ENCODE measurements at places on chromosomes 12 and 14.

- no peak for DNase-seq
Observed at GRCh38 chr14:100643426-100643825, 56.2 kb upstream of the BEGAIN start.

DNA sequence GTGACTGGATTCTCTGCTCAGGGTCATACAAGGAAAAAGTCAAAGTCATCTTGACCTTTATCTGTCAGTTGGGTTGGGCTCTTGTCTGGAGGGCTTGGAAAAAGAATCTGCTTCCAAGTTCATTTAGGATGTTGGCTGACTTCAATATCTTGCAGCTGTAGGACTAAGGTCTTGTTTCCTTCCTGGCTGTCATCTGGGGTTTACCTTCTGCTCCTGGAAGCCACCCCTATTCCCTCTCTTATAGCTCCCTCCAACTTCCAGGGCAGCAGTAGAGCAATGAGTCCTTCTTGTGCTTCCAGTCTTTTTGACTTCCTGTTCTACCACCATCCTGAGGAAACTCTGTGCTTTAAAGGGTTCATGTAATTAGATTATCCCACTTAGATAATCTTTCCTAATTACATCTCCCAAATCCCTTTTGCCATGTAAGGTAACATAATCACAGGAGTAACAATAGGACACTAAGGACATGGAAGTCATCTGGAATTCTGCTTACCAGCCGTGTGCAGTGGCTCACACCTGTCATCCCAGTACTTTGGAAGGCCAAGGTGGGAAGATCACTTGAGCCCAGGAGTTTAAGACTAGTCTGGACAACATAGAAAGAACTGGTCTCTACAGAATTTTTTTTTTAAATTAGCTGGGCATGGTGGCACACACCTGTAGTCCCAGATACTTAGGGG, 170.7 kb upstream of the KITLG start:
- no peak for DNase-seq

DNA sequence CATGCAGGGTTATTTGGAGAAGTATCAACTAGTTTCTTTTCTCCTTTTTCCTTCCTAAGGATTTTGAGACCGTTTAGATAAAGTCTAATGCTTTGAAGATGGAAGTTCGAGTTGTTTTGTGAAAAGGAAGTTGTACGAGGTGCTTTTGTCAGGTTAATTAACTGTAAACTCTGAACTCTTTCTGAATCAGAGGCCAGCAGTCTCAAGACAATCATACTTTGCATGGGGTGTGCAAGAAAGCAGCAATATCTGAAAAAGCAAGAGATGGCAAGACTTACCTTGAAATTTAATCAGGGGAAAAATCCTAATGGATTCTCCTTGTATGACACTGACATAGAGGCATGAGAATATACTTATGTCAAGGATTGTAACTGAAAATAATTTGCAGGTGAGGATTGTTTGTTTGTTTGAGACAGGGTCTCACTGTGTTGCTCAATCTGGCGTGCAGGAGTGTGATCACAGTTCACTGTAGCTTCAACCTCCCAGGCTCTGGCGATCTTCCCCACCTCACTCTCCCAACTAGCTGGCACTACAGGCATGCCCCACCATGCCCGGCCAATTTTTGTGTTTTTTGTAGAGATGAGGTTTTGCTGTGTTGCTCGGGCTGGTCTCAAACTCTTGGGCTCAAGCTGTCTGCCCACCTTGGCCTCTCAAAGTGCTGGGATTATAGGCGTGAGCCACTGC, 170.2 kb upstream of the HMGA2 start:
- no peak for DNase-seq

GRCh38 chr14:72682188-72682587, 211.7 kb downstream of the DPF3 start:
- no peak for DNase-seq

DNA sequence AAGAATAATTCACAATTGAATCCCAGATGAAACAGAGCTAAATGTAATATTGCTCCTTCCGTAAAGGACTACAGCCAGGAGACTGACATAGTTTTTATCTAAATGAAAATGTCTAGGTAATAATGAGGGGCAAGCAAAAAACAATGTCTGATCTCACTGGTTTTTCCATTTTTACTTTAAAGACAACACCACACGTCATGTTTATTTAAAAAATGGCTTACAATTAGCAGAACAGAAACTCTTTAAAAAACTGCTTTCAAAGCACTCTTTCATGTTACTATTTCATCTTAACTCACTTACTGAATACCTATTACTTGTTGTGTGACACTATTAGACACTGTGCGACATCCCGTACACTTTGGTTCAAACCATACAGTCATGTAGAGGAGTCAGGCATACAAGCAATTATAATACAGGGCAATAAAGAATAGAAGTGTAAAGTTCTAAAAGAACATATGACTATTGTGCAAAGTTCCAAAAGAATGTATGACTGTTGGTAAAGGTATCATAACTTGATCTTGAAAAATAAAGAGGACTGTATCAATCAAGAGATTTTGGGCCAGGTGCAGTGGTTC, 9.1 kb downstream of the BTBD7 start:
- DNase-seq, result no peak

DNA sequence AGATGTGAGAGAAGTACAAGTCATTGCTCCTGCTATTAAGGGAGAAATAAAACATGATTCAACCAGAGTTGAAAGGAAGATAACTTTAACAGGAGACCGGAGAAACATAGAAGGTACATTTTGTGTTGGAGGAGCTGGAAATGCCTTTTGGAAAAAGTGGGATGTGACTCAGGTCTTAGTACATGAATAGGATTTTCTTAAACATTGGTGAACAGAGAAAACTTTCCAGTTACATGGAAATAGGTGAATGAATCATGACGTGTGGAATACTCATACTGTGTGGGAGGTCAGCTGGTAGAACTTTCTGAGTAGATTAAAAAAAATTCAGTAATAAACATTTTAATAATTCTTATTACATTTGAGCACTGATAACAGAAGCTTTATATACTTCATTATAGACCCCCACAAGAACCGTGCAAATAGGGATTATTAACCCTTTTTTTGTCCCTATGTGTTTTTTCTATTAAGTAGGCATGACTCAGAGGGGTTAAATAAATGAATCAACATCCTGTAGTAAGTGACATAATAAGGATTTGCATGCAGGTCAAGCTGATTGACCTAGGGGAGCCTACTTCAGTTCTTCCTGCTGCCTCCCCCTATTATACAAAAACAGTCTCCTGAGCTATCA, 710.5 kb downstream of the NOVA1 start:
- no peak for DNase-seq

DNA sequence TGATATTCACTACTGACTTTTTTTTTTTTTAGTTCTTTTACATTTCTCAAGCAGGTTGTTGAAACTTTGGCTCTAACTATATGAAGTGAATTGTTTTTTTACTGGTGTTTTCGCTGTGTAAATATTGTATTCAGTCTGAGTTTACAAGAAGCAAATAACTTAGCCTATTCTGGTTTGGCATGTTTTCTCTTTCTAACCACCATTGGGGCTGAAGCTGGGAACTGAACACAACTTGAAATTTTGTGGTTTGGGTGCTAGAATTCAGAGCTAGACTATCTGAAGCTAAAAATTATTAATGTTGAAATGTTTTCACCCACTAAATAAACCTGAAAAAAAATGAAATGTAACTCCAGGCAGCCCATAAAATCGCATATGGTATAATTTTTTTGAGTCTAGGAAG, 37.2 kb downstream of the RAD51B start:
- no peak for DNase-seq

GRCh38 chr14:67532998-67533753, at the start of gene PLEKHH1:
Gene PLEKHH1, plus strand, starts transcription at chr14:67533290. Its CDS starts 8,578 bp downstream, at chr14:67541868.
- DNase-seq, result peak; percentile 39

DNA sequence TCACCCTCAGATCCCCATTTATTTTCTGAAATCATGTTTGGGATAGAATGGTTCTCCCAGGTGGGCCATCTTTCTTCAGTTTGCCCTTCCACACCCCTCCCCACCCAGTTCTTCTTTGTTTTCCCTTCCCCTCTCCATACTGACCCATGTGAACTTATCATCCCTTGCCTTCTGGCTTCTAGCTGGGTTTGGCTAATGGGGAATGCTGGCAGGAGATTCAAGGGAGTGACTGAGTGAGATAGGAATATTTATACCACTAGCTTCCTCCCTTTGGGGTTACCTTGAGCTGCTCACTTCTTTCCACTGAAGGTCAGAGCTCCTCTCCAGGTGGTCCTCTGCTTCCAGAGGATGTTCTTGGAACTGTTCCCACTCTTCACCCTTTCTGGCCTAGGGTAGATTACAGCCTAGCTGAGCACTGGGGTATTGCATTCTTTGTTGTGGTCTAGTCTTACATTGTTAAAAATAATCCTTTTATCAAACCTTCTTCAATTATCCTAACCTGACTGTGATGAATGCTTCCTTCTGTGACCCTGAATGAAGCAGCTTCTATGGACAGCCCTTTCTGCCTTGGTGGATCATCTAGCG, 88.3 kb upstream of the ATP2B1 start:
- no peak for DNase-seq

GRCh38 chr12:55659486-55660385, 23.0 kb downstream of the OR10P1 start:
- peak; percentile 15 for DNase-seq

- no peak for DNase-seq
Observed at GRCh38 chr14:62307844-62308243, 545.6 kb downstream of the SNAPC1 start.

DNA sequence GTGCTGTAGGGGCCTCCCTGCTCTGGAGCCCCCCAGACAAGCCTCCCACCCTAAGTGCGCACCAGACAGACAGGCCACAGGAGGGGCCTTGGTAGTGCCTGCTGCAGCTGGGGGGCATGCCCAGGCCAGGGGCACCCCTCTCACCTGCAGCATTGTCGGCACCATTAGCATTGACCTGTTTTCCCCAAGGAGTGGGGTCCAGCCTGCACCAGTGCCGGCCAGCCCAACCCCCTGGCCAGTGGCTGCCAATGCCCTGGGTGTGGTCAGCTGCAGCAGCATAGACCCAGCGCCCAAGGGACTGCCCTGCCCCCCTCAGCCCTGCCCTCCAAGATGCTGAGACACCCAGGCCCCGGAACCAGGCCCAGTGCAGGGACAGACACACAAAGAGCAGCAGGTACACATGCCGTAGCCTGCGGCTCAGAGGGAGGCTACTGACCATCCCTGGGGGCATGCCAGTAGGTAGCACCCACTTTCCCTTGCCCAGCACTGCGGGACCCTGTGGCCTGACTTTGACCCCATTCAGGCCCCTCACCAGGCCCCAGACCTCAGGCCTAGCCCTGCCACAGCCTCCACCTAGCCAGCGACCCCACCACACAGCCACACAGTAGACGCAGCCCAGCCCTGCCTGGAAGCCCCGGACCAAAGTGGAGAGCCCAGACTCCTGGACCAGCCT, 1.0 kb downstream of the AHNAK2 start:
- DNase-seq, result no peak

- DNase-seq, result no peak
Observed at GRCh38 chr12:75900781-75901254, 130.8 kb downstream of the PHLDA1 start.

DNA sequence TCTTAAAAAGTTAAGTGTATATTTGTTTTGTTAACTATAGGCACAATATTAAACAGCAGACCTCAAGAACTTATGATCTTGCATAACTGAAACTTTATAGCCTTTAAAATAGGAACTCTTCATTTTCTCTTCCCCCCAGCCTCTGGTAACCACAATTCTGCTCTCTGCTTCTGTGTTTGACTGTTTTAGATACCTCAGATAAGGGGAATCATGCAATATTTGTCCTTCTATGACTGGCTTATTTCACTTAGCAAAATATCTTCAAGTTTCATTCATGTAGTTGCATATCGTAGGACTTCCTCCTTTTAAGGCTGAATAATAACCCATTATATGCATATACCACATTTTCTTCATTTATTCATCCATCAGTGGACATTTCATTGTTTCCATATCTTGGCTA, 131.3 kb downstream of the PTPRO start:
- DNase-seq, result no peak

GRCh38 chr14:91366749-91367148, 50.9 kb downstream of the CCDC88C start:
- DNase-seq, result no peak

DNA sequence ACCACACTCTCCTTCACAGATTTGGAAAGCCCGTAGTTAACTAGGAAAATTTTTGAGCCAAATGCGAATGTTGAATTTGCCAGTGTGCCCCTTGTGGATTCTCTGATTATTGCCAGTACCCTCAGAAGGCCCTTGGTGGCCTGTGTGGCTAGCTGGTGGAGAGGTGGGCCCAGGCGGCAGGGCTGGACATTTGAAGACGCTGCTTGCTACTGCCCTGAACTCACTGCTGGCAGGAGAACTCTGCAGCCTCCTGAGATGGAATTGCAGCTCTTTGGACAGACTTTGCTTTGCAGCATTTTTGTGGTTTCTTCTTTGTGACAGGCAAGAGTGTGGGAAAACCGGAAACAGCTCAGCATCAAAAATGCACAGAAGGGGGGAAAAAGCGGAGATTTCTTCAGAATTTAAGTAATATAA, 97.6 kb downstream of the TGFB3 start:
- no peak for DNase-seq

DNA sequence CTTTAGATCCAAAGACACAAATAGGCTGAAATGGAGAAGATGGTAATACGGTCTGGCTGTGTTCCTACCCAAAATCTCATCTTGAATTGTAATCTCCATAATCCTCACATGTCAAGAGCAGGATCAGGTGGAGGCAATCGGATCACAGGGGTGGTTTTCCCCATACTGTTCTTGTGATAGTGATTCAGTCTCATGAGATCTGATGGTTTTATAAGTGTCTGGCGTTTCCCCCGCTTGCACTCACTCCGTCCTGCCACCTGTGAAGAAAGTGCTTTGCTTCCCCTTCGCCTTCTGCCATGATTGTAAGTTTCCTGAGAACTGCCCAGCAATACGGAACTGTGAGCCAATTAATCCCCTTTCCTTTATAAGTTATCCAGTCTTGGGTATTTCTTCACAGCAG, 1795.5 kb upstream of the FLRT2 start:
- DNase-seq, result no peak

DNA sequence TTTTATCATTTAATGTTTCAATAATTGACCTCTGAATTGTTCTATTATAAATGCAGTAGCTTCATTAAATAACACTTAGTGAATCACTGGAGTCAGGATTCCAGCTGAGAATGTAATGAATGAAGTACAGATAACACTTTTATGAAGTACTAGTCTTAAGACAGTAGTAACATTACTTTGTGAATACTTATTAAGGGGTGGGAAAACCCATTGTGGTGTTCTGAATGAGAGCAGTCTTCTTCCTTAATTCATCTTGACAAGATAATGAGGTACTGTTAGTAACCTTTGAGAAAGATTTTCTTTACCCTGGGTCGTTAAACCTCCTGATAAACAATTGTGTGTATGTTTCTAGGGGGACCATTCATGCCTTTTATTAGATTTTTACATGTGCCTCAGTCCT, 12.7 kb downstream of the NUP107 start:
- no peak for DNase-seq

- DNase-seq, result no peak
Observed at GRCh38 chr12:112980491-112981158, 2.3 kb downstream of the OAS2 start.

- DNase-seq, result no peak
Observed at GRCh38 chr12:29147731-29148595, 1.1 kb upstream of the FAR2 start.

DNA sequence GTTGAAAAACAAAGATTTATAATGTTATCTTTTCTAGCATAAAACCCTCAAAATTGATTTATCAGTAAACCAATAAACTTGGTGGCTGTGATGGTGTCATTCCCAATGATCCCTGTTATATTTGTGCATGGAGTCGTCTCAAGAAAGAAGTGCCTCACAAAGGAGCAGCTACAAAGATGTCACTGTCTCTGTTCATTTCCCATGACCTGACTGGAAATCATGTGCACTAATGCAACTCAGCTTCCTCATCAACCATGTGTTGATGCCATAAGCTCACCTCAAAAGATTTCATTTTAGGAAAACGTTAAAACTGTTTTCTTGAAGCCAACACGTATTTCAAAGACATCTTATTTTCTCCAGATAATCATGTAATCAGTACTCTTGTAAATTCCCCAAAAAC, 28.8 kb downstream of the CLEC1A start:
- DNase-seq, result no peak

Data from NCI-H446 treated with DMSO at 0.1 percent for 48 hours (cell line).